ENCODE measurements at places on chromosomes 7 and 10.

- no peak for DNase-seq
Observed at GRCh38 chr7:108245523-108246226, 115.5 kb upstream of the LAMB4 start.

DNA sequence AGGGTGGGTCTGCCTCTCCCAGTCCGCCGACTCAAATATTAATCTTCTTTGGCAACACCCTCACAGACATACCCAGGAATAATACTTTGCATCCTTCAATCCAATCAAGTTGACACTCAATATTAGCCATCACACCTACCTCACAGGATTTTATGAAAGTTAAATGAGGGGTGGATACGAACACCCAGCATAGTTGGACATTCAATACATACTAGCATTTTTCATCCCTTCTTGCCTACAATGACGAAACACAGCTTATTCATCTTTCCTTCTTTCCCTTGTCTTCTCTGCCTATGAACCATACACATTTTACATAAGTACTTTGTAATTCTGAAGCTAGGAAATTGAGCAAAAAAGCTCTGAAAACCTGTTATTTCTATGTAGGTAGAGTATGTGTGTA lies 48.5 kb downstream of the EMX2 start:
- DNase-seq, result no peak

- no peak for DNase-seq
Observed at GRCh38 chr10:114239117-114239993, at the start of gene VWA2. Gene VWA2 (plus strand): TSS chr10:114239254. CDS start chr10:114248714, 9,460 bp downstream.

GRCh38 chr10:107144490-107144889 lies 20.0 kb downstream of the SORCS1 start:
- DNase-seq, result no peak

DNA sequence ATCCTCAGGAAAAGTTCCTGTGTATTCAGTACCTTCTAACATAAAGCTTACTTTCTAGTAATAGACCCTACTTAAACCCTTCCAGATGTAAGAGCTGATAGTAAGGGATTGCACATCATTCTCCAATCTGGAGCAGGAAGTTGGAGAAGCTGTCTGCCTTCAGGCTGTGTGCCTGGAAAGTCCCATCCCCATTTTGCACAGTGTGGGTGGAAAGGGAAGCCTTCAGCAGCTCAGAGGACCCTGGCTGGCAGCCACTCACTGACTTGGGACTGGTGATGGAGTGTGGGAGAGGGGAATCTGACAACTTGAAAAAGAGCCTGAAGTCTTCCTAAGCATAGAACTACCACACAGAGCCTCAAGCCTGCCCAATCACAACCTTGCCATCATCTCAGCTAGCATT lies 164.1 kb upstream of the ADO start:
- no peak for DNase-seq

- DNase-seq, result no peak
Observed at GRCh38 chr10:98224509-98224908, 43.5 kb downstream of the LOXL4 start.

DNA sequence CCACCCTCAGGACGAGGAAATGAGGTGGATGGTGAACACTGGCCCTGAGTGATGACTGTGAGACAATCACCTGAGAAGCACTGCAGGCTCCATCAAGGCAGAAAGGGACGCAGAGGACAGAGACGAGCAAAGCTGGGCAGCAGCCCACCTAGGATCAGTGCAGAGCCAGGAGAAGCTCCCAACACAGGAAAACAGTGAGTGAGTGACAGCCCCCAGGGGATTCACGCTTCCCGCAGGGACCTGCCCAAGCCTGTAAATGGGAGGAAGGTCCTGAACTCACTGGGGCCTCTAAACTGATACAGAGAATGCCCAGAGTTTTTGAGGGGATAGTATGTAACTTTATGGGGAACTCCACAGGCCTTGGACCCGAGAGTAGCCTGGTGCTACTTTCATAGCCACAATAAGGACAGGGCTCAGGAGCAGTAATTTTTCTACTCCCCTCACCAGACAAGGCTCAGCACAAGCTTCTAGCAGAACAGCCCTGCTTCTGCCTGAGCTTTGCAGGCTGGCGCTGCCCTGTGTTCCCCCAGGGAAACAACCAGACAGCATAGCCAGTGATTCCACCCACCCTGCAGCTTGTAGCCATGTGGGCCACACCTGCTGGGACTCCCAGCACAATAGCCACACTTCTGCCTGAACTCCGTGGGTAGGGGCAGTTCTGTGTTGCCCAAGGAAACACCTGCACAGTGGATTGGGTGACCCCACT lies 708.4 kb downstream of the POM121L12 start:
- no peak for DNase-seq

GRCh38 chr10:36464291-36464690 lies 661.1 kb upstream of the ANKRD30A start:
- no peak for DNase-seq

GRCh38 chr10:86599041-86599440 lies 55.3 kb upstream of the OPN4 start:
- DNase-seq, result no peak

GRCh38 chr10:73781548-73781878 lies 335 bp upstream of the CHCHD1 start:
- DNase-seq, result no peak

DNA sequence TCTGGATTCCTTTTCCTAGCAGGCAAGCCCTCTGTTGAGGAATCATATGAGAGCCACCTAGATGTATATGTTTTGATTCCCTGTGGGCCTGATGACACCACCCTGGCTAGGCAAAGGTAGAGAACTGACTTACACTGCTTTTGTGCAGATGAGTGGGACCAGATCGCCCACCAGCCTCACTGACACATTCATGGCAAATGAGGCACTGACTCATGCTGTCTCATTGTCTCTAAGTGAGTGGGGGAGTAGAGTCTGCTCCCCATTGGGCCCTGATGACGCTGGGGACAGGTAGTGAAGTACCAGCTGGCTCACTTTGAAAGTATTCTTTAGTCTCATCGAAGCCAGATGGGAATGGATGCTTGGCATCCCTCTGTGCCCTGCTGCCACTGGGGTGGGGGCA lies 326.3 kb downstream of the ABCA13 start:
- DNase-seq, result no peak

Data from bone marrow (tissue), 2 donors.